ENCODE measurements at places on chromosomes 11 and 22.
A peak's percentile ranks its signal among the peaks of the same experiment; 100 is the strongest.

DNA sequence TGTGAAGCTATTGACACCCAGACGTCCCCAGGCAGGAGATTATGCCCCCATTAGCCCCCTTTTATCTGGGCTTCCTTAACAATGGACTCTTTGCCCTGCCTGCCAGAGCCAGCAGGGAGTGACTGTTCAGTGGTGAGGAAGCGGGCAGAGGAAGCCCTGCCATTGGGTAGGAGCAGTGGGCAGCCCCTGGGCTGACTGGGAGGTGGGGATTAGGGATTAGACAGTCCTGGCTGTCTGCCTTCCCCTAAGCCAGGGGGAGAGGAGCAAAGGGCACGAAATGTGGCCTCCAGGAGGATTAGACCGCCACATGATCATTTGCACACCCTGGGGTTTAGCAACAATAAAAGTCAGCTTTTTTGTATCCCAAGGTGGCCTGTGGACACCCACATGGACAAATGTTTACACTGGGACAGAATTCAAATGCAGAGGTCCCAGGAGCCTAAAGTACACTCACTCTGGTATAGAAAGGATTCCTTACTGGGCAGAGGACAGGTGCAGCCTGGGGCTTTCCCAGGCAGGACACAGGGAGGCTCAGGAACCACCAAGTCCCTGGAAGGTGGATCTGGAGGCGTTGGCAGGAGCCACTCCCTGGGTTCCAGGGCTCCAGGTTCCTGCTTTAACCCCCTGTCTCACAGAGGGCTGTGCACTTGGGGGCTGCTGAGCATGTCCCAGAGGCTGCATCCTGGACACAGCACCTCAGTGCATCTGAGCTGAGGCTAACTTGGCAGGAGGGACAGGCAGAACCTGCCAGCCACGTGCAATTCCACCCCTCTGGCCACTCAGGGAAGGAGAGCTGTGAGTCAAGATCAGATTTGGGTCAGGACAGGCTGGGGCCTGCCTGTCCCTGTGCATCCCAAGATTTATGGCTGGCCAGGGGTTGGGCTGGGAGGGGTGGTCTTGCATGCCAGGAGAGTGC is 2.1 kb downstream of the PNPLA3 start:
- no peak for DNase-seq

- DNase-seq: no peak
Observed at GRCh38 chr22:45225732-45226502, 14.8 kb downstream of the KIAA0930 start.

DNA sequence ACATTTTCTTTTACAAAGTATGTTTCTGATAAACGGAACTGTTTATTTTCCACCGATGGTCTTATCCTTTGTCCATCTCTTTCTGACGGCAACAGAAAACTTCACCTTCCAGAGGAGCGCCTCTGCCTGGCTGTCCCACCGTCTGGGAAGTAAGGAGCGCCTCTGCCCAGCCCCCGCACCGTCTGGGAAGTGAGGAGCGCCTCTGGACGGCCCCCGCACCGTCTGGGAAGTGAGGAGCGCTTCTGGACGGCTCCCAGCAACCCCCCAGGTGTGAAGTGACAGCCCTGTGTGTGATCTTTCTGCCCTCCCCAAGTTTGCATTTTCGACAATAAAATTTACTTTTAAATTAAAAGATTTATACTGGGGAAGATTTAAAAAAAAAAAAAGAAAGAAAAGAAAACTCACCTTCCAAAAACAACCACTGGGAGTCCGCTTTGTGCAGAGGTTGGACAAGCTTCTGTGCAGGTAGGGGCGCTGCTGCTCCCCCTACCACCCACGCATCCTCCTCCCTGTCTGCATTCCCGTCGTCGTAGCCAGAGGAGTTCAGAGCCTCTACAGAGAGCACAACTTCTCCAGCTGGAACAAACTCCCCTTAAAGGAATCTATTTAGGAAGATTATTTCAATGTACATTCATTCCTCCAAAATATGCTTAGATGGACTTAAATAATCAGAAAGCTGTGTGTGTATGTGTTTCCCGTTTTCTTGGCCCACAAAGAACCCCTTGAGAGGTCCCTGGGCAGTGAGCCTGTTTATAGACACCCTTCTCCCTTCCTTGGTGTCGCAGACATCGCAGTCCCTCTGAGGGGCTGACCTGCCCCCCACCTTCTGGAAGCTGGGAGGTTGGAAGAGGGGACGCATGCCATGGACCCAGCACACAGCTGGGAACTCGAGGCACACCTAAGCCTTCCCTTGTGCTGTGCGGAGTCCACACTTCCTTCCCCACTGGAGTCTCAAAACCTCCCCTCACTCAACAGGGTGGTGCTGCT is 849 bp upstream of the APOBEC3B start:
- no peak for DNase-seq

GRCh38 chr11:85595285-85595884 is 31.8 kb downstream of the DLG2 start:
- peak; percentile 1 for DNase-seq

DNA sequence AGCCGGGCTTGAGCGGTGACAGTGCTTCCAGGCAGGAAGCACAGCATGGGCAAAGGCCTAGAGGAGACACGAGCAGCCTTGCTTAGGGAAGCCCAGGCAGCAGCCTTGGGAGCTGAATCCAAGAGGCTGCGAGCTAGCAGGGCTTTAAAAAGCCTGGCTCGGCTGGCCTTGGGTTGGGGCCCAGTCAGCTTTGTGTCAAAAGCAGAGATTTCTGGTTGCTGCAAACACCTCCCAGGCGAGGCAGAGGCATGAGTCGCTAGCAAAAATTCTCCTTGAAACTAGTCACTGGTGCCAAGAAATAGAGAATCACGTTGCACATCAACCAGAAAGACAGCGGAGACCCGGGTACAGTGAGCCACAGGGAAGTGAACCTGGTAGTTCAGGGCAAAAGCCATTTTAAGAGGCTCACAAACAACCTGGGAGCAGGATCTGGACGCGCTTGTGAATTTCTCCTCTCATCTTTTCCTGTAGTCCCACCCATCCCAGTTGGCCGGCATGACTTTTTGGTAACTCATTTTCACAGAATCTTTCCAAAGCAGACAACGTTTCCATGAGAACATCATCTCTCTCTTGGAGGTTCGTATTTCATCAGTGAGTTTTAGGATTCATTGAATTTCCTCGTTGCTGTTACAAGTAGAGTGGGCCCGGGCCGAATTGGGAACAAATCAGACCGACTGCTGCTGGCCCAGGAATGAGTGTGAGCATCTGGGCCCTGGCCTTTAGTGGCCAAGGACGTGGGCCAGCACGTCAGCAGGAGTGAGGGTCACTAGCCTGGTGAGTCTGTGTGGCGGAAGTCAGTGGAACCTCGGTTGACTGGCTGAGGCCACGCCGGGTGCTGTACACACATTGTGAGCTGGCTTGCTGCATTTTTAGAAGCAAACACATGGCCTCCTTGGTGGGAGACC is 16.4 kb upstream of the FGF4 start:
- no peak for DNase-seq

DNA sequence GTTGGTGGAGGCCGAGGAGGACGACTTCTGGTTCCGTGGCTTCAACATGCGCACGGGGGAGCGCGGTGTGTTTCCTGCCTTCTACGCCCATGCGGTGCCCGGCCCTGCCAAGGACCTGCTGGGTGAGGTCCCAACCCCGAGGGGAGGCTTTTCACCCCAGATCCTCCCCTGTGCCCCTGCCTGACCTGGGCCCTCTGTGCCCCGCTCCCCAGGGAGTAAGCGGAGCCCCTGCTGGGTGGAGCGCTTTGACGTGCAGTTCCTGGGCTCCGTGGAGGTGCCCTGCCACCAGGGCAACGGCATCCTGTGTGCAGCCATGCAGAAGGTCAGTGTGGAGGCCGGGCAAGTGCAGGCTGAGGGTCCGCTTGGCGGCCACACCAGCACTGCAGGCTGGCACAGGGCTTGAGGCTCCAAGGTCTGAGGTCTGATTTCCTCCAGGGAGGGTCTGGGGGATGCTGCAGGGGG is 5.1 kb downstream of the MAPK8IP2 start:
- DNase-seq: no peak

DNA sequence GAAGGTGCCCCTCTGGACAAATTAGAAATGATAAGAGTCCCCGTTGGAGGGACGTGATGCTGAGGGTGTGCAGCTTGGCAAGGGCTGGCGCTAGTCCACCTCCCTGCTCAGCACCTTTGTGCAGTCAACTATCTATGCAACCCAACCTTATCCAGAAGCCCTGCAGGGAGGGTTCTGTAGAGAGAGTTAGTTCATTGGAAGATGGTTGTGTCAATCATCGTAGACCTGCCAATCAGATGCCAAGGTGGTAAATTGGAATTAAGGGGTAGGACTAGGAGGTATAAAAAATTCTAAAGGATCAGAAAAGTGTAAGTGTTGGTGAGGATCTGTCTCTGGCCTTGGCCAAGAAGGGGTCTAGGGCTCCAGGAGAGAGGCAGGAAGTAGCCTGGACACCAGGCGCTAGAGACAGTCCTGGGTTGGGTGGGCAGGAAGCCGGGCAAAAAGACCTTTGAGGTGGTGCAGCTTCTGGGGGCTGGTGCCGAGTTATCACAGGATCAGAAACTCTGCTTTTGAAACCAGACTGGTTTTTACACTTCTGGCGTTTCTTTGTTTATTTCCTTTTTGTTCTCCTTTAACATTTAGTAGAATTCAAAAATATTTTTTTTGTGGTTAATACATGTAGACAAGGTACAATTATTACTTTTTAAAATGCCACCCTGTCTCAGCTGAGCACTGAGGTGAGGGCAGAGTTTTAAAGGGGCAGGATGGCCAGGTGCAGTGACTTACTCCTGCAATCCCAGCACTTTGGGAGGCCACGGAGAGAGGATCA is 1.6 kb downstream of the C1QTNF6 start:
- no peak for DNase-seq

DNA sequence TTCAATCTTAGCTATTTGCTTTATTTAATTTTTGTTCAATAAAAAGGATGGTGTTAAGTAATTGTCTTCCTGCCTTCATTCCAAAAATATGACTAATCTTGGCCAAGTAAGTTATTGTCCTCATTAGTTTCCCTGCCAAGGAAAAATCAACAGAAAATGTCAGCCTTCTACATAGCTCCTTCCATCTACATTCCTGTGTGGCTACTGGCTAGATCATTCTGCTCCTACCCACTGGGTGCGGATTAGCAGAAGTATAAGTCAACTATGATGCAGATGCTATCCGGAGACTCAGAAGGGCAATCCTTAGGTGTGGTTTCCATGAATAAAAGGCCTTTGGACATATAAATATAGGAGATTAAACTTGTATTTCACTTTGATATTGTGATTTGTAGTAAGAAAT is 154.4 kb downstream of the SBF2 start:
- DNase-seq: no peak

- no peak for DNase-seq
Observed at GRCh38 chr22:45159652-45160462, 3.9 kb upstream of the NUP50 start.

DNA sequence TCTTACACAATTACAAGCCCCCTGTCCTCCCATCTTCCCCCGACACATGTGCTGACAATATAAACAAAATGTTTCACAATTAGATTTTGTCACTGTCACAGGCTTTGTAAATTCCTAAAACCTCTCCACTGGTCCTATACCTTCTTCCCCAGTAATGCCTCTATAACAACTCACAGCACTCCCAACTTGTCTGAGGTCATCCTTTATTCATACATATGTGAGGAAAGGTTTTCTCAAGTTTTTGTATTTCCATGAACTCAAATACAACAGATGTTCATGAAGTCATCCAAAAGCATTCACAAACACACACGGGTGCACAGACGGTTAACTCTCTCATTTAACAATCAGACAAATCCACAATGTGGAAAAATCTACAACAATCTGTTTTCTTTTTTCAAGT is 1.9 kb downstream of the OR52H1 start:
- DNase-seq: no peak

GRCh38 chr11:114026355-114026754 is 33.2 kb upstream of the ZBTB16 start:
- no peak for DNase-seq

DNA sequence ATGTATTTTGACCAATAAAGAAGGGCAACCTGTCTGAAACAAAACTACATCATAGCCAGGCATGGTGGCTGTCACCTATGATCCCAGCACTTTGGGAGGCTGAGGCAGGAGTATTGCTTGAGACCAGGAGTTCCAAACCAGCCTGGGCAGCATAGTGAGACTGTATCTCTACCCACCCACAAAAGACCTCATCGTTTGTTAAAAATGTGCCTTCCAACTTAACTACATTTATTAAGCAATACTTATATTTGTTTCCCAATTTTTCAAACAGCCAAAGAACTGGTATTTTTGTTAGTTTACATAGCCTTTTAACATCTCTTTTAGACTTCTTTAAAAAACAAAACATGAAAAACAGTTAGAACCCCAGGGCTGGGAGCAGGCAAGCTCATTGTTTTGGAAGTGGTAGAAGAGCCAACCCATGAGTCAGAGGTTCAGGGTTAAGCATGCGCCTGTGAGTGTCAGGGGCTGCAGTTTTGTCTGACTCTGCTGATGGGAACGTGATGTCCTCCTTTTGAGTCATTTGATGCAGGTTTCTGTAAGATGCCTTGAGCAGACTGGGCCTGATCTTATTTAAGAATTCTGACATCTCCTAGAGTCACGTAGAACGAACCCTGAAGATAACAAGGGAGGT is 53.9 kb upstream of the CRTAM start:
- DNase-seq: no peak

DNA sequence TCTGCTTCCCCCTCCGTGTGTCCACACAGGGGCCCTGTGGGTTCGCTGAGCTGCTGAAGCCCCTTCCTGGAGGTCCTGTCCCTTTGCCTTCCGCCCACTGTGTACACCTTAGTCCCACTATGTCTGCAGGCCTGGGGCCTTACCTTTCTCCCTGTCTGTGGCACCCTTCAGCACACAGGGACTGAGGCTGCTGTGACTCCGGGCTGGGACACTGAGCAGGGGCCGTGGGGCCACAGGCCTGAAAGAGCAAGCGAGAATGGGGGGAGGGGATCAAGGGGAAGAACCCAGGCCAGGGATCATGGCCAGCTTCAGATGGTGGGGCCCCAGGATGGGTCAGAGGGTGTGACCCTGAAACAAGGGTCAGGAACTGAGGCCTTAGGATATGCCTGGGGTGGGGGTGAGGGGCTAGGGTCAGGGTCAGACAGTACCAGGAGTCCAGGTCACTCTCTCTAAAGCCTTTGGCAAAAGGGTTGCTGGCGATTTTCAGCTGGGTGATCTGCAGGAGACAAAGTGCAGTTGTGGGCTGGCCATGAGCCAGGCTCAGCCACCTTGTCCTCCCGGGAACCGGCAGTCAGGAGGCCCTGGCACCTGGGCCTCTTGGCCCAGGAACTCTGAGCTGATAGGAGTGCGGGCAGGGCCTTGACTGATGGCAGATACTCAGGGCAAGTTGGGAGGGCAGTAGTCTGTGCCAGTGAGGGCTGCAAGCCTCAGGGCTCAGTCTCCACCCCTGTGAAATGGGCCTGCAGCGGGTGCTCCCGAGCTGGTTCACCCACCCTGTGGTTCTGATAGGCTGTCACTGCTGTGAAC is 2.6 kb upstream of the NUDT8 start:
- no peak for DNase-seq
